Lower lobe of right lung (tissue), 2 donors: ENCODE measurements at places on chromosomes 6 and 20. TPM values are rescaled to one million over a fixed set of nuclear protein-coding genes. Genes with fewer than 3 reads are reported as not detected.

The LTB gene
- total RNA-seq = 10.0 TPM

The TAF4 gene
- 17.6 TPM for total RNA-seq

The VSTM2L gene
- 14.1 TPM for total RNA-seq

The HSPA1L gene
- total RNA-seq = 2.5 TPM

The ARG1 gene
- 4.0 TPM for total RNA-seq

The MCCD1 gene
- not detected for total RNA-seq

The KCNB1 gene
- 0.53 TPM for total RNA-seq

The EYA2 gene
- total RNA-seq = 3.5 TPM

The CST4 gene
- total RNA-seq = not detected

The PCSK2 gene
- 38.8 TPM for total RNA-seq

The FAM217A gene
- not detected for total RNA-seq

The PGC gene
- total RNA-seq = 947 TPM

The NRN1 gene
- total RNA-seq = 15.0 TPM

The FOXQ1 gene
- 7.5 TPM for total RNA-seq

The TINAG gene
- total RNA-seq = not detected

The OLIG3 gene
- not detected for total RNA-seq

GRCh38 chr6:159067334-159067733 is 22.5 kb upstream of the TAGAP start:
- peaks cover 15% of the 10 kb centered on the region for H3K4me1 ChIP-seq
- no peak overlapping the region for H3K27ac ChIP-seq
- H3K27me3 ChIP-seq = no peaks in the 10 kb centered on the region
- H3K4me3 ChIP-seq = no peak overlapping the region
- DNase-seq = no peak

GRCh38 chr6:90003069-90003795 is 109.0 kb downstream of the GJA10 start:
- no peak for DNase-seq
- H3K36me3 ChIP-seq = no peaks in the 10 kb centered on the region
- no peak overlapping the region for H3K4me3 ChIP-seq
- H3K27ac ChIP-seq = no peak overlapping the region

DNA sequence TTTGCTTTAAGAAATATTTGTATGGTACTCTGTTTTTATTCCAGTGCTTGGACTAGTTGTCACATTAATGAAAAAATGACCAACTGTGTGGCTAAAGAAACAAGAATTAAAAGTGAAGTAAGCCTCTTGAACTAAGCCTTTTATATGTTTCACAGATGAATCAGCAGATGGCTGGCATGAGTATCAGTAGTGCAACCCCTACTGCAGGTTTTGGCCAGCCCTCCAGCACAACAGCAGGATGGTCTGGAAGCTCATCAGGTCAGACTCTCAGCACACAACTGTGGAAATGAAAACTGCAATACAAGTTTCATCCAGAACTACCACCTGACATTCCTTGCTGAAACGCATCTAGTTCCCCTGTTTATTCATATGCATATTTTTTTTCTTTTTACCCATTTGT is 96.8 kb downstream of the B3GAT2 start:
- H3K36me3 ChIP-seq = peaks cover 49% of the 10 kb centered on the region
- H3K27ac ChIP-seq = no peak overlapping the region
- DNase-seq = no peak
- H3K27me3 ChIP-seq = no peaks in the 10 kb centered on the region
- no peak overlapping the region for H3K4me3 ChIP-seq

GRCh38 chr6:167786853-167787675 is 39.6 kb upstream of the AFDN start:
- H3K36me3 ChIP-seq = no peaks in the 10 kb centered on the region
- H3K4me3 ChIP-seq = no peak overlapping the region
- peaks cover 8% of the 10 kb centered on the region for H3K4me1 ChIP-seq
- DNase-seq = no peak
- no peaks in the 10 kb centered on the region for H3K27me3 ChIP-seq

DNA sequence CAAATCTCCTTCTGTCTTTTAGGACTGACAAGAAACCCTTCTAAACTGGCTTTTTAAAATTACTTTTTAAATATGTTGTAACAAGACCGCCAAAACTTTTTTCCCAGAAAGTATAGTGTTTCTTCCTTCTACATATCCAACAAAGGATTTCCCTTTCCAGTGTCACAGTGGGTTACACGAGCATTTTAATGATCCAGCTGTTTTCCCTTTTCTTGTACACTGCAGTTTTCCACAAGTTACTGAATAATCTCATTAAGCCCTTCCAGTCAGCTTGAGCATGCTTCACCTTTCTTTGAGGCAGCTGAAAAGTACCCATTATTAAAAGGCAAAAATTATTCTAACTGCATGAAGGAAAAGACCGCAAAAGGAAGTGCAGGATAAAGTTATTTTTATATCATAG is 48.6 kb downstream of the CD24 start:
- H3K27ac ChIP-seq = no peak overlapping the region
- DNase-seq = no peak
- H3K36me3 ChIP-seq = no peaks in the 10 kb centered on the region
- H3K4me1 ChIP-seq = no peaks in the 10 kb centered on the region
- no peak overlapping the region for H3K4me3 ChIP-seq

GRCh38 chr6:161347988-161348627 is 74.2 kb upstream of the AGPAT4 start:
- no peak overlapping the region for H3K27ac ChIP-seq
- H3K4me3 ChIP-seq = no peak overlapping the region
- DNase-seq = no peak
- H3K36me3 ChIP-seq = no peaks in the 10 kb centered on the region
- H3K27me3 ChIP-seq = no peaks in the 10 kb centered on the region
- H3K4me1 ChIP-seq = no peaks in the 10 kb centered on the region

DNA sequence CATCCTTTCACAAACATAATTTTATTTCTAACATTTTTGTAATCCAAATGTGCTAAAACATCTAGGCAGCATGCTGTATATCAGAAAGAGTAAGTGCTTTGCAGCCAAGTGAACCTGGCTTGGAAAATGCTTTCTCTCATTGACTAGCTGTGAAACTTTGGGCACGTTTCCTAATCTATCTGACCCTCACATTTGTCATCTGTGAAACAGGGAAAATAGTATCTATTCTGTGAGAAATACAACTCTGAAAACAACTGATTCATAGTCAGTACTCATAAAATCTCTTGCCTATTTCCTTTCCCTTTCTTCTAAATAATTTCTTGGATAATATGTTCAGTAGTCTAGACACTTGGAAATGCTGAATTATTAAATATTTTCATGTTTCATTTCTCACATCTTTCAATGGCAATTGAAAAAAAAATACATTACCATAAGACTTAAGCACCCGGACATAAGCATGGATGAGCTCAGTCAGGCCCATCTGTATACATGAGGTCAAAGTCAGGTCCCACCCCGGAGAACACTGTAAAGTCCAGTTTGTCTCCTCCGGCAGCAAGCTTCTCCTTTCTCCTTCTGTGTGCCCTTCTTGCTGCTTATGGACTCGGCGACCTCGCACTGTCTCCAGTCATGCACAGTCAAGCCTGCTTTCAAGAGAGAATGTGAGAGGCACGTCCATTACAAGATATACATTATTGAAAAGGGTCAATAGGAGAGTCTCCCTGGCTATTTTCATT is 455.0 kb upstream of the SOX4 start:
- H3K36me3 ChIP-seq = no peaks in the 10 kb centered on the region
- no peaks in the 10 kb centered on the region for H3K27me3 ChIP-seq
- no peak for DNase-seq

DNA sequence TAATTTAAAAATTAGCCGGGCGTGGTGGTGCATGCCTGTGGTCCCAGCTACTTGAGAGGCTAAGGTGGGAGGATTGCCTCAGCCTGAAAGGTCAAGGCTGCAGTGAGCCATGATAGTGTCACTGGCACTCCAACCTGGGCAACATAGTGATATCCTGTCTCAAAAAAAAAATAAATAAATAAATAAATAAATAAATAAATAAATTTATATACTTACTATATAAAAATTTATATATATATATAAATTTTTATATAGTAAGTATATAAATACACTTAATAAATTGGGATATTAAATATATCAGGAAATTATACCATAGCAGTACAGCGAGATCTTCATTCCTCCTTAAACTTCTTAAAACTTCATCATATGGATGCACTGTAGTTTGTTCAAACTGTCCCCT is 23.0 kb upstream of the IPCEF1 start:
- no peaks in the 10 kb centered on the region for H3K27me3 ChIP-seq
- H3K4me1 ChIP-seq = no peaks in the 10 kb centered on the region
- H3K4me3 ChIP-seq = no peak overlapping the region
- DNase-seq = no peak

DNA sequence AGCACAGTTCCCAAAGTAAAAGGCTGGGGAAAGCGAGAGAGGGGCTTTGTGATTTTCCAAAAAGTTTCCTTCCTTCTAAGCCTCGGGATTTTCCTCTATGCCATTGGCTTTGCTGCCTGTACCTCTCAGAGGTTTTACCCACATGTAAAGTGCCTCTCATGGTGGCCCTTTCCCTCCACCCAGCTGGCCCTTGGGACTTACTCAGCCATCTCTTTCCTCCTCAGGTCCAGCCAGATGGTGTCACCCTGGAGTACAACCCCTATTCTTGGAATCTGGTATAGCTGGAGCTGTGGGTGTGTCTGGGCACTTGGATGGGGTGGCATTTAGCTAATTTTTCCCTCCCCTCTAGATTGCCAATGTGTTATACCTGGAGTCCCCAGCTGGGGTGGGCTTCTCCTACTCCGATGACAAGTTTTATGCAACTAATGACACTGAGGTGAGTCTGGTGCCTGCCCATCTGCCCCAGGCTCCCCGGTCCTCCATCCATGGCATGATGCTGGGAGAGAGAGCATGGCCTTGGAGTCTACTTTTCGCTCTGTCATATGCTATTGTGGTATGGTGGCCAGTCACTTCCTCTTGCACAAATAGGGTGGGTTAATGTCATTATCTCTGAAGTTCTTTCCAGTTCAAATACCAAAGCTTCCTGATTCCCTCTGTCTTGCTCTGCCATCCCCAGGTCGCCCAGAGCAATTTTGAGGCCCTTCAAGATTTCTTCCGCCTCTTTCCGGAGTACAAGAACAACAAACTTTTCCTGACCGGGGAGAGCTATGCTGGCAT is 1.1 kb downstream of the CTSA start:
- peak overlapping the region; percentile 99 for H3K4me3 ChIP-seq
- peak overlapping the region; percentile 82 for H3K27ac ChIP-seq
- H3K4me1 ChIP-seq = peaks cover 34% of the 10 kb centered on the region
- H3K36me3 ChIP-seq = peaks cover 52% of the 10 kb centered on the region

GRCh38 chr6:74967821-74968220 is 238.0 kb downstream of the COL12A1 start:
- H3K27me3 ChIP-seq = no peaks in the 10 kb centered on the region
- no peak overlapping the region for H3K4me3 ChIP-seq
- H3K4me1 ChIP-seq = no peaks in the 10 kb centered on the region
- H3K27ac ChIP-seq = no peak overlapping the region
- no peak for DNase-seq

GRCh38 chr20:53001498-53002301 is 29.5 kb downstream of the TSHZ2 start:
- H3K4me3 ChIP-seq = no peak overlapping the region
- no peak for DNase-seq
- peak overlapping the region; percentile 8 for H3K27ac ChIP-seq
- no peaks in the 10 kb centered on the region for H3K4me1 ChIP-seq

GRCh38 chr6:77816766-77817270 is 164.0 kb downstream of the MEI4 start:
- no peaks in the 10 kb centered on the region for H3K4me1 ChIP-seq
- H3K27ac ChIP-seq = no peak overlapping the region
- DNase-seq = no peak

DNA sequence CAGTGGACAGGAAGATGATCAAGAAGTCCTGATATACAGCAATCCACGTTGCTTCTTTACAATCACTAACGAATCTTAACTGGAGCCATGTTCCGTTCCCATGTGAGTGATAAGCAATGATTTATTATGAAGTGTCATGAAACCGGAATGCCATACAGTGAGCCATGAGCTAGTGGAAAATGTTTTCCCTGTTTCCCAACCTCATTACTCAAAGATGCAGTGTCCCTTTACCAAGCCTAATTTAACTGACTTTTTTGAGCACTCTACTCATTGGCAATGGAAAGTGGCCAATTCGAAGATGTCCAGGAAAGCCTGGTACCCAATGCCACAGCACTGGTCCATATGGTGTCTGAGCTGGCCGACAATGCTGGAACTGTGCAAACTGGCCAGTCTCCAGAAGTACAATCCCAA is 148.3 kb downstream of the ZNF217 start:
- DNase-seq = no peak
- peaks cover 5% of the 10 kb centered on the region for H3K4me1 ChIP-seq
- no peak overlapping the region for H3K27ac ChIP-seq
- H3K27me3 ChIP-seq = no peaks in the 10 kb centered on the region

- H3K4me1 ChIP-seq = no peaks in the 10 kb centered on the region
- no peak overlapping the region for H3K27ac ChIP-seq
- peaks cover 7% of the 10 kb centered on the region for H3K27me3 ChIP-seq
- DNase-seq = no peak
- no peak overlapping the region for H3K4me3 ChIP-seq
Measured at GRCh38 chr6:157333956-157334355, 10.6 kb upstream of the TMEM242 start.

DNA sequence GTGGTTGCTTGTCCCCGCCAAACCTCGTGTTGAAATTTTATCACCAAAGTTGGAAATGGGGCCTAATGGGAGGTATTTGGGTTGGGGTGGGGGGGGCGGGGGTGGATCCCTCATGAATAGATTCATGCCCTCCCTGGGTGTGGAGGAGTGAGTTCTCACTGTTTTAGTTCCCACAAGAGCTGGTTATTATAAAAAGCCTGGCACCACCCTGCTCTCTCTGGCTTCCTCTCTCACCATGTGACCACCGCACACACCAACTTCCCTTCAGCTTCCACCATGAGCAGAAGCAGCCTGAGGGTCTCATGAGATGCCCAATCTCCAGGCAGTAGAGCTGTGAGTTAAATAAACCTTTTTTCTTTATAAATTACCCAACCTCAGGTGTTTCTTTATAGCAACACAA is 111.3 kb downstream of the PRDM1 start:
- DNase-seq = no peak
- no peaks in the 10 kb centered on the region for H3K27me3 ChIP-seq
- no peak overlapping the region for H3K27ac ChIP-seq
- H3K4me1 ChIP-seq = no peaks in the 10 kb centered on the region
- peaks cover 10% of the 10 kb centered on the region for H3K36me3 ChIP-seq
- no peak overlapping the region for H3K4me3 ChIP-seq

DNA sequence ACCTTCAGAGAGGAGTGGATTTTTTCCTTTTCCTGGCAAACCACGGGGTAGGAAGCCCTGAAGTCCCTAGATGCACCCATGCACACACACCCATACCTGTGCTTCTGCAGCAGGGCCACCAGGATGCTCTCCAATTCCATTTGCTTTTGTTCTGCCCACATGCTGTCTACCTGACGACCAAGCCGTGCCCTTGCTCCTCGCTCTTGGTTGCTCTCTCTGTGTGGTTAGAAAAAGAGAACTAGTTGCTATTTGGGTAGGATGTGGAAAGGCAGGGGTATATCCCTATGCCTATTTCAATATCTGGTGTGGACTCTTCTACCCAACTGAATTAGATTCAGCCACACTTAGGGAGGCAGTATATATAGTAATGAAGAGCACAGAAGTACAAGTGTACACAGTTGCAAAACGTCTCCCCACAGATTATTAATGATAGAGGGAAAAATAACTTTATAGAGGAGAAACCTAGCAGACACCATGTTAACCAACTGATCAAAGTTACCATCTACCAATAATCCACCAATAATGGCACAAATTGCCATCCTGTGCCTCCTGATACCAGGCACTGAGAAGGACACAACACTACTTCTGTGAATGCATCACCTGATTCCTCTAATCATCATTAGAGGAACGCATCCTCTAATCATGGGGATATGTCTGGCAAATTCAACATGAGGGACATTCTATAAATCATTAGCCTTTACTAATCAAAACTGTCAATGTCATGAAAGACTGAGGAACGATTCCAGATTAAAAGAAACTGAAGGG is 7.3 kb downstream of the GHRH start:
- H3K27ac ChIP-seq = no peak overlapping the region
- no peaks in the 10 kb centered on the region for H3K36me3 ChIP-seq
- no peak for DNase-seq
- H3K4me1 ChIP-seq = no peaks in the 10 kb centered on the region
- H3K27me3 ChIP-seq = no peaks in the 10 kb centered on the region
